Fibroblast of upper back skin (primary cell): ENCODE measurements at places on chromosomes 1 and 21.

DNA sequence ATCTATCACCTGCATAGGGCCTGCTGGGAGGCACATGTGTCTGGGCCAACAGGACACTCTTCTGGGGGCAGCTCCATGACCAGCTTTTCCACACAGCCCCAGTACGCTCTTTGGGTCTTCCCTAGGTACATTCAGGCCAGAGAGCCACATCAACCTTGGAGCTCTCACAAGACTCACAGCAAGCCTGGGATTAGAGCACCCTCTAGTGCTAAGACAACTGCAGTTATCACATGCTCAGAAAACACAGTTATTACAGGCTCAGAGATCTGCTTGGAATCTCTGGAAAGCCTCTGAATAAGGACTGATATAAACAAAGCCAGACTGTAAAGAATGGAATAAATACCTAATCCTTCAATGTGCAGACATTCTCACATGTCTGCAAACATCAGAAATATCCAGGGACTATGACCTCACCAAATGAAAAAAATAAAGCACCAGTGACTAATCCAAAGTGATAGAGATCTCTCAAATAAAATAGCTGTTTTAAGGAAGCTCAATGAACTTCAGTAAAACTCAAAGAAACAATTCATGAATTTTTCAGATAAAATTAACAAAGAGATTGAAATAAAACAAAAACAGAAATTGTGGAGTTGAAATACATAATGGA is 563.9 kb upstream of the NR5A2 start:
- peak; percentile 75 for DNase-seq

DNA sequence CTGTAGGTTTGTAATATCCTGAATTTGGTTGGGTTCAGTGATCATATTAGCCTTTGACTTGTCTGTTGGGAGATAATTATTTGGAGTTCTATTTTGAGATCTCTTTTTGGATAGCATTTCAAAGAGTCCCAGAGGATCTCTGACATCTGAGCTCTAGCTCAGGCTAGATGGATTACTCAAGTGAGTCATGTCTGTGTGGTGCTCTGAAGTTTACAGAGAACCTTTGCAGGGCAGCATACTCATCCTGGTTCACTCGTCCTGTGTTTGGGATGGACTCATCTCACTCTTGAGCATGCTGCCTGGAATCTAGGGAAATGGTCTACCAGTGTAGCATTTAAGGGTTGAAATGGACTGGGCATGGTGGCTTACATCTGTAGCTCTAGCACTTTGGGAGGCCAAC is 29.4 kb upstream of the BMP8A start:
- DNase-seq: peak; percentile 23

- no peak for DNase-seq
Measured at GRCh38 chr1:46605232-46605631, 1.2 kb upstream of the MKNK1 start.

DNA sequence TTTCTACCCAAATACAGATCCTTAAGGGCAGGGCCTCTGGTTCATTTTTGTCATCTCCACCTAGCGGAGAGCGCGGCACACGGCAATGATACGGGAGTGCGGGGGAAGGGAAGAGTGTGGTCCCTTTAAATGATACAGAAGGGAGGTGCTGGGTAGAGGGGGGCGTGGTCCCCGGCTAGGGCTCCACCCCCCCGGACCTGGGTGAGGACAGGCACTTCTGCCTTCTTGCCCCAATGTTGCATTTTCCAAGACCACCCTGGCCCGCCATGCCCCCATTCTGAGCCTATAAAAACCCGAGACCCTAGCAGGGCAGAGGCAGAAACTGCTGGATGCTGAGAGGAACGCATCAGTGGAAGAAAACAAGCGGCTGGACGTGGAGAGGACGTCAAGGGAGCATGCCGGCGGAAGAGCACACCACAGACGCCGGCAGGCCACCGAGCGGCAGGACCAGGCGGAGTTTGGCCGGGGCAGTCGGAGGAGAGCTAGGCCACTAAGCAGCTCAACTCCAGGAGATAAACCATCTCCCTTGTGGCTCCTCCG is 30.0 kb downstream of the LRRC3 start:
- peak; percentile 19 for DNase-seq

DNA sequence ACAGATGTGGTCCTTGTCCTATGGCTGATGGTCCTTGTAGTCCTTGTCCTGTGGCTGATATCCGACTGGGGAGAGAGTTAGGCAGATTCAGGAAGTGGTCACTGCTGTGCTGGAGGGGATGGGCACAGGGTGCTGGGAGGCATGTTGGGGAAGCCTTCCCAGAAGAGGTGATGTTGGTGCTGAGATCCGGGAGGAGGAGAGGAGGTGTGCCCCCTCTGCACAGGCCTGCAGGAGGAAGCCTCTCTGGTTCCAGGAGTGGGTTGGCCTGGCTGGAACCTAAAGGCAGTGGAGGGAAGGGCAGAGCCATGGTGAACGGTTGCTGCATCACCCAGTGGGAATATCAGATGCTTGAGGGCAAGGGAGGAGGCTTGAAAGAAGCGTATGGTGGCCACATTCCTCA is 14.7 kb downstream of the COQ8A start:
- DNase-seq: no peak

GRCh38 chr1:39102537-39103327 is 76.6 kb downstream of the NDUFS5 start:
- DNase-seq: peak; percentile 90

GRCh38 chr1:42739753-42740700 is at the start of gene CLDN19:
Gene CLDN19, minus strand, starts transcription at chr1:42740236. Its CDS starts 173 bp downstream, at chr1:42740063.
- no peak for DNase-seq

- DNase-seq: no peak
Measured at GRCh38 chr1:939511-940106, 15.9 kb downstream of the SAMD11 start.

DNA sequence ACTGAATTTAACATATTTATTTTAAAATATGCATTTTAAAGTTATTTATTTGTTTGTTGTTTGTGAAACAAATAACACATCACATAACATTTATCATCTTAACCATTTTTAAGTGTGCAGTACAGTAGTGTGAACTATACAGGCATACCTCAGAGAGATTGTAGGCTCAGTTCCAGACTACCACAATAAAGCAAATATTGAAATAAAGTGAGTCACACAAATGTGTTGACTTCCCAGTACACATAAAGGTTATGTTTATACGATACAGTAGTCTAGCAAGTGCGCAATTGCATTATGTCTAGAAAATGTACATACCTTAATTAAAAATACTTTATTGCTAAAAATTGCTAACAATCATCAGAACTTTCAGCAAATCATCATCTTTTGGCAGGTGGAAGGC is 739.4 kb upstream of the ADGRL4 start:
- DNase-seq: no peak

GRCh38 chr1:53490351-53490750 is 31.2 kb downstream of the DMRTB1 start:
- no peak for DNase-seq

- DNase-seq: no peak
Measured at GRCh38 chr1:52593495-52593894, 8.7 kb upstream of the GPX7 start.

- DNase-seq: peak; percentile 33
Measured at GRCh38 chr1:101781201-101781831, 215.4 kb downstream of the OLFM3 start.
